Activated CD4-positive, CD25-positive, alpha-beta regulatory T cell treated with anti-CD3 and anti-CD28 coated beads, Interleukin-2, amount 50 U/mL, for 24 hours (primary cell): ENCODE measurements at places on chromosomes 13 and 19.

DNA sequence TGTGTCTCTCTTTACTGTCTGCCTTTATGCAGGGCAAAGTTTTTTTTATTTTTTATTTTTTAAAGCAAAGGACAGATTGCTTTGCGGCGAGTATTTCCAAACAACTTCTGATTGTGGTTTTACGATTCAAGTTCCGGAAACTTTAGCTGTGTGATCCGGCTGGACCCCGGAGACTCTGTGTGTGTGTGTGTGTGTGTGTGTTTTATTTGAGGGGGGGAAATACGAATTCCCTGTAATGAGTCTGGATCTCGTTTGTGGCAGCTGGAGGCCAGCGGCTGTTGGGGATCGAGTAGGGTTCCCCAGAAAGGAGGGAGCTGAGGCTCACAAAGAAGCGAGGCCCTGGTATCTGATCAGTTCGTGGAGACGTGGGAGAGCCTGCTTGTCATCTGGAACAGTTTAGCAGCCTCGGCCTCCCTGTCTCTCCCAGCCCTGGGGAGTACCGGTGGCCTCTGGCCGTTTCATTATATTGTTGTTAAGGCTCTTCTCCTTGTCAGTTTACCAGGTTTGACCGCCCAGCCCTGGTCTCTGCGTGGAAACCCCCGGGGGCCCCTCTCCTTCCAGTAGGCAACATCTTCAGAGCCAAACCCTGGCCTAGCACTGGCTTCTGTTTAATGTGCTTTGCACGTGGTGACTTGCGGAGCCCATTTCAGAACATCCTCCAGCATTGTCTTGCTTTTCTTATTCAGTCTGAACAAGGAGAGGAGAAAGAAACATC, 1.3 kb downstream of the FARP1 start:
- no peak for ATAC-seq

DNA sequence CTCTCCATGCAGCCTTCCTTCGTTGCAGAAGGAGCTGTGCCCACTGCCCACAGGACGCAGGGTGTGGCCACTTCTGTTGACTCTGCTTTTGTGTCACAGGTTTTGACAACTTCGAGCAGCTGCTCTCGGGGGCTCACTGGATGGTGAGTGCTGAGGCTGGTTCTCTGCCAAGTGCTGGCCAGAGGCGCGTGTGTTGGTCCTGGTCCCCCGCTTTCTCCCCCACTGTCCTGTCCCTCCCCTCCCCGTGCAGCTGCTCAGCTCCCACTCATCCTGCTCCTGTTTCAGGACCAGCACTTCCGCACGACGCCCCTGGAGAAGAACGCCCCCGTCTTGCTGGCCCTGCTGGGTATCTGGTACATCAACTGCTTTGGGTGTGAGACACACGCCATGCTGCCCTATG, 10.6 kb upstream of the PDCD2L start:
- no peak for ATAC-seq

- ATAC-seq, result no peak
Observed at GRCh38 chr19:45069056-45069455, 7.2 kb downstream of the ZNF296 start.

- ATAC-seq, result no peak
Observed at GRCh38 chr13:112905990-112906641, 62.9 kb upstream of the MCF2L start.

DNA sequence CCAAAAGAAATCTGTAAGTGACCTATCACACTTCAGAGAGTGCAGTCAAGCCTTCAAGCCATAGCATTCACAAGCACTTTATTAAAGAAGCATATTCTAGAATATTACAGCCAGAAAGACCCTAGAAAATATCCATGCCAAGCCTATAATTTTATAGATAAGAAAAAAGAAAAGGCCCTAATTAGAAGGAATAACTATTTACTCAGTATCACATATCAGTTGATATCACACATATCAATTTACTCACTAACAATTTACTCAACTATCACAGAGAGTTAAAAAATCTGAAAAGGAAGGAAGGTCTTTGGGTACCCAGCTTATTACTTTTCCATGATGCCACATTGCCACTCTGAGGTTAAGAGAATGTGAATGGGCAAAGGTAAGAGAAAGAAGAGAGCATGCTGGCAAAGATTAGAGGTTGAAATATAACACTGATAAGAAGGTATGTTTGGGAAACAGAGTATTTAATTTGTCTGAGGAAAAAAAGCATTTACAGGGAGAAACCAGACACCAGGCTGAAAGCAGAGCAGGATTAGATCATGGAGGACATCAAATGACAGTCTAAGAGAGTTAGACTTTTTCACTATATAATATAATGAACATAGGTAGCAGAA, 186.2 kb downstream of the VWA8 start:
- no peak for ATAC-seq

GRCh38 chr19:10143681-10144080, 24.0 kb upstream of the EIF3G start:
- ATAC-seq, result no peak

DNA sequence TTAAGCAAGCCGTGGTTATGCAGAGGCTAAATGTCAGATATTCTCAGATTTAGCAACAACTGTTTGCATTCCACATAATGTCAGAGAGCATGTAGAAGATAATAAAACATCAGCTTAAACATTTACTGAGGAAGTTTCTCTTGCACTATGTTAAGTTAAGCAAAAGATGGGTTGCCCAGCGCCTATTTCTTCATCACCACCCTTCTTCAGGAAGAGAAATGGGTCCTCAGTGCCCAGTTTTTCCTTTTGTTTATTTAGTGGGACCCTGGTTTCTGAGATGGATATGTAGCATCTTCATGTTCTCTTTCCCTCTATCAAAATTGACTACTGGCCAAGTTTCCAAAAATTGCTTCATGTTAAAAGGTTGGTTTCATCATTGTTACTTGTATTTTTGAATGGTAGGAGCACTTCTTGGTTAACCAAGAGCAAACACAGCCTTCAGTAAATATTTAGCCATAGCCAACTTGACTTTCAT, 356.8 kb downstream of the RFC3 start:
- no peak for ATAC-seq

DNA sequence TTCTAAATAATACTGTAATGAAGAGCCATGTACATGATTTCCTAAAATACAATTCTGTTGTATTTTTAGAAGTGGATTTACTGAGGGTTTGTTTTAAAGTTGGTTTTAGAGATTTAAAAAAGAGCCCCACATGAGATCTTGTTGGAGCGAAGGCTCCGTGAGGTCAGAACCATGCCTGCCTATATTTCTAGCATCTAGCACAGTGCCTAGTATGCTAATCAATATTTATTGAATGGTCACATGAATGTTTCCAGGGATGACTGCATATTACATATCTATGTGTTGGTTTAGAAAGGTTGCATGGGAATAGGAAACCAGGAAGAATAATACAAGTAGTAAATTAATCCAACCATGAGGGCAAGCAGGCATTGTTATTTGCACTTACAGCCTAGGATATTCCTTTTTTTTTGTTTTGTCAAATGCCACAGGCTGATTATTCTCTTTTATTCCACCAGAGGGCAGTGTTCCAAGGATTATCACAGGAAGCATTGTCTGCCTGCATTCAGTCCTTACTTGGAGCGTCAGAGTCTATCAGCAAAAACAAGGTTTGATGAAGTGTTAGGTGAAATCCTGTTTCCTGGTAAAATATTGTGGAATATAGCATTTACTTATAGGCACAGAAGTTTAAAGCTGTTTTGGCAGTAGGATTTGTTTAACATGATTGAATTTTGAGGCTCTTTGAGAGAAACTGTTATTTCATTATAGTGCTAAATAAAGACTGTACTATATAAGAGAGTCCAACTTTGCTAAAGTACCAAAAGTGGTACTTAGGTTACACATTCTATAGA, 46.8 kb downstream of the COG3 start:
- peak; percentile 70 for ATAC-seq

DNA sequence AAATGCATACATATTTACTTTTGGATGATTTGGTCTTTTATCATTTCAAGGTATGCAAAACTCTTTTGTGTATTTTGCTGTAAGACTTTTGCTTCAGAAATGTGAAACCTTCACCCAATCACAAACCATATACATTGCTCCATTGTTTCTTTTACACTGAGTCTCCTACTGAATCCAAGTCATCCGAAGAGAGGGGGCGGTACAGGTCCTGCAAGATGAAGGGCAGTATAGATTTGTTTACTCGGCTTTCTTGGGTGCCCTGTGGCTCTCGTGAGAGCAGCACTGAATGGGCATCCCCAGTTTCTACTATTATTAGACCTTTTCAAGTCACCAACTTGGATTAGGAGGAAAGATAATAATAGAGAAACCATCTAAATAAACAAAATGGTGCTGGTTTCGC, 280.6 kb downstream of the DCLK1 start:
- no peak for ATAC-seq

DNA sequence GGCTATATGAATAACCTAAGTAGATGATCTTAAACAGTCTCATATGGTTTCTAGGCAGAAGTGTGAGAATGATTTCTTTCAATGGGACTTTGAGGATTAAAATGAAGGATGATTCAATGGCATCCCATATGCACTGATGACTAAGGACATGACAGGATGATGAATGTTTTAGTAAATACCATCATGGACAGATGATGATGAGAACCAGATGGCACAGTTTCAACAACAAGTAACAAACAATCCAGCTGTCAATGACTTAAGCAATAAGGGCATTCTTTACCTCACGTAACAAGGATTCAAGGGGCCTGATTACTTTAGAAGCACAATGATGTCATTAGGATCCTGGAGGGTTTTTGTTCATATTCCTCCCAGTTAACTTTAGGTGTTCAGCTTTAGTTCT, 2678.4 kb downstream of the PCDH9 start:
- no peak for ATAC-seq

GRCh38 chr13:64782466-64782865, 2447.7 kb downstream of the PCDH9 start:
- ATAC-seq, result no peak

DNA sequence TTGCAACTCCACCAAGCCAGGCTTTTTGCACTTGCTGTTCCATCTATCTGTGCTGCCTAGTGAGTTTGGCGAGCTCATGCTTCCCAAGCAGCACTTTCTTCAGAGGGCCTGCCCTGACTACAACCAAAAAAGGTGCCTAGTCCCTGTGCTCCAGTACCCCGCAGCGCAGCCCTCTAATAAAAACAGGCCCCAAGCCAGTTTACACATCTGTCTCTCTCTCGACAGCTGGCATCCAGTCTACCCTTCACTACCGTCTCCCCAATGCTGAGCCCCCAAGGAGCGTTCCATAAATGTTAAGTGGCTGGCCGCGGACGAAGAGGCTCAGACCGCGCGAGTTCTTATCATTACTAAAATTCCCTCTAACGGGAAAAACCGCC, 512 bp downstream of the MED4 start:
- ATAC-seq, result no peak

DNA sequence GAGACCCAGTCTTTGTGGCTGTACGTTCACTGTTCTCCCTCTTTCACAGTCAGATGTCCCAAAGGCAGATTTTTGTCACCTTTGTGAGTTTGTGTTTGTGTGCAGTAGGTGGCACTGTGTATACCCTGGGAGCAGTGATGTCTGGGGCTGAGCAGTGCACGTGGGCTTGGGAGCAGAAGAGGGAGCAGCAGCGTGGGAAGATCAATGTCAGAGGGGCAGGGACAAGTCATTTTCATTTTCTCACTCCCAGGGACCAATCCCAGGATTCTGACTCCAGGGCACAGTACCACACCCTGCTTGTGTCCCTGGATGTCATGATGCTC, 2.0 kb upstream of the PSG6 start:
- no peak for ATAC-seq

GRCh38 chr13:51770681-51771417, 33.1 kb downstream of the DHRS12 start:
- no peak for ATAC-seq

GRCh38 chr13:74027161-74027779, 106.9 kb downstream of the KLF12 start:
- ATAC-seq, result peak; percentile 33

- ATAC-seq, result no peak
Observed at GRCh38 chr19:39131255-39131755, 5.7 kb downstream of the PAK4 start.

DNA sequence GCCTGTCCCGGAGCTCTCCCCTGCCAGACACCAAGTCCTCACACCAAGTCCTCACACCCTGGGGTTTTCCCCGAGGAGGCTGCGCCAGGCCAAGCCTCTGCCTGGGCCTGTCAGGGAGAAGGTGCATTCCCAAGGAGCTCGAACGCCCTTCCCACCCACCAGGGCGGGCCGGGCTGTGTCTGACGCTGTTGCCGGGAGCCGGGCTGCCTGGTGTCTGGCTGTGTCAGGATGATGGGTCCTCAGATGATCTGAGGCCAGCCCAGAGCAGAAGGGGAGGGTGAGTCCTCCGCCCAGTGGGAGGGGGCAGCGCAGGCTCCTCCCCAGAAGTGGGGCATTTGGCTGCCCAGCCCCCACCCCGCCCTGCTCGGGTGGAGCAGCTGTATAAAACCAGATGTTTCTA, 2.3 kb upstream of the HAS1 start:
- ATAC-seq, result no peak

GRCh38 chr13:33874871-33875270, 56.9 kb downstream of the RFC3 start:
- no peak for ATAC-seq

- ATAC-seq, result no peak
Observed at GRCh38 chr13:97341135-97341534, 92.8 kb upstream of the RAP2A start.

DNA sequence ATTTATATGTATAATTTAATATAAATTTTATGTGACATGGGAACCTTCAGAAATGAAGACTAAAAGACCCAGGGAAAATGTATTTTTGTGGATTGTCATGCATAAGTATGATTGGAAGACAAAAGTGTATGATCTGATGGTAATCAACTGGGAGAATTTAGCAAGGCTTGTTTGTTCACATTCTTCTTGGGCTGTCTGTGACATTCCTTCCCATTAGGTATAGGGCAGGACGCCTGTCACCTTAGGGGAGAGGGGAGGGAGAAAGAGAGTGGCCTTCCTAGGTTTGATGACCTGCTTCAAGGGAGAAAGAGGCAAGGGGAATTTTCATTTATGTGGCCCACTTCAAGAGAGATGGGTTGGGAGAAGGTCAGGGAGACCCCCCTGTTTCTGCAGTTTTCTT, 22.4 kb downstream of the PIBF1 start:
- ATAC-seq, result no peak
